Activated naive CD4-positive, alpha-beta T cell treated with anti-CD3 and anti-CD28 coated beads, Interleukin-2, amount 50 U/mL, for 16 hours (primary cell): ENCODE measurements at places on chromosomes 16 and 17.

- no peak for DNase-seq
Measured at GRCh38 chr16:55369151-55369550, 45.1 kb downstream of the IRX6 start.

DNA sequence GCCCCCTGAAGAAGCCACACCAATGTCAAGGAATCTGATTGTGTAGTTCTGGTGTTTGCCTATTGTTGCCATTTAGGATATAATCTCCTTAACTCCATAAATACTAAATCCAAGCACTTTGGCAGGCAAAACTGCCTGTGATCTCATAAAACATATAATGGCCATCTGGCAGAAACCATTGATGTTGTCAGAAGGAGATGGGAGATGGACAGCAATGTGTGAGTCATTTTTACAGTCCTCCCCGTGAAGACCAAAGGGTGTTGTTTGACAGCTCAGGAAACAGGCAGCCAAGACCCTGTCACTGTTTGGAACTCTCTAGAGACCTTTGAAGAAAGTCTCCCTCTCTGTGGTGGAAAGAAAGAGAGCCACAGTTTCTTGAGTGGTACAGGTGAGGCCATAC lies 454.1 kb downstream of the HS3ST3B1 start:
- no peak for DNase-seq

GRCh38 chr17:76713765-76714164 lies 3.0 kb upstream of the MXRA7 start:
- DNase-seq, result no peak

DNA sequence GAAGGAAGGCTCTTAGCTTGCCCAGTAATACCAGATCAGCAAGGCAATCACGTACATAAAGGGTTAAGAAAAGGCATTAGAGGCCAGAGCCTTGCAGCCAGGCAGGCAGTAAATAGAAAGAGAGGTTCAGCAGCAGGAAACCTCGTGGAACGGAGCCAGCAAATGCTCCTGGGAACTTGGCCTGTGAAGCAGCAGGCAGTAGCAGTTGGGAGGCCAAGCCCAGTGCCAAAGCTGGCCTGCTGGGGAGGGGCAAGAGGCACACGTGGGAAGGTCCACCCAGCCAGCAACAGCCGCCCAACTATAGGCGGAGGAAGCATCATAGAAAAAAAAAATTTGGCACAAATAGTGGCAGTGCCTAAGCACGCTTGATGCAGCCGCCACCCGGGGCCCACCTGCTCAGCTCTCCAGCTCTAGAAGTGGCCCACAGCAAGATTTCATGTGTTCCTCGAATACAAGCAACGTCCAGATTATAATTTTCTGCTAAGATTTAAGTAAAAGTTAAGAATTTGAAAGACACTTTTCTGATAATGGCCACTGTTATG lies 2339.5 kb downstream of the TP53TG3F start:
- DNase-seq, result no peak

- no peak for DNase-seq
Measured at GRCh38 chr16:23434380-23434779, 18.6 kb downstream of the COG7 start.

GRCh38 chr17:58278661-58279015 lies 2.1 kb downstream of the MPO start:
- no peak for DNase-seq

DNA sequence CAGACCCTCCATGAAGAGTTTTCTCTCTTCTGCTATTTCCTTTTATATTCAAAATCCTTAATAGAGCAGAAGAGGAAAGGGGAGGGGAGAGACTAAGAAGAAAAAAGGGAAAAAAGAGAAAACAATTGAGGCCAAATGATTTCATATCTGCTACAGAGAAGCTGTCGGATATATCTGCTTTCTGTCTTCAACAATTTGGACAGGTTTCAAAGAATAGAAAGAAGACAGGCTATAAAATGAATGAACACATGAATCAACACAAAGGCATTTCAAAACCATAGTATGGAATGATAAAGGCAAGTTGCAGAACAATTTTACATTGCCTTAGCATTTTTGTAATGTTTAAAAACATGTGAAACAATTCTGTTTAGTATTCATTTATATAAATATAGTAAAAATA lies 4.7 kb upstream of the CMTR2 start:
- no peak for DNase-seq

GRCh38 chr17:73646409-73647300 lies 2.4 kb upstream of the SDK2 start:
- no peak for DNase-seq

DNA sequence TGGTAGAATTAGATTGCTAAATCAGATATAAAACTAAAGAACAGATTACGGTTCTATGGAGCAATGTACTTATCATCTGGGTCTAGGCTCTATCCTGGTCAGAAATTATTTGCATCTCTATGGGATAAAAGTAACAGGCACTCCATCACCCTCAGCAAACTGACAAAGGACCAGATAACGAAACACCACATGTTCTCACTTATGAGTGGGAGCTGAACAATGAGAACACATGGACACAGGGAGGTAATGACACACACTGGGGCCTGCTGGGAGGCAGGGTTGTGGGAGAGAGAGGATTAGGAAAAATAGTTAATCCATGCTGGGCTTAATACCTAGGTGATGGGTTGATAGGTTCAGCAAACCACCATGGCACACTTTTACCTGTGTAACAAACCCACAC lies 61.9 kb downstream of the MPHOSPH6 start:
- no peak for DNase-seq

- DNase-seq, result no peak
Measured at GRCh38 chr17:18916816-18917500, 35.0 kb upstream of the SLC5A10 start.

DNA sequence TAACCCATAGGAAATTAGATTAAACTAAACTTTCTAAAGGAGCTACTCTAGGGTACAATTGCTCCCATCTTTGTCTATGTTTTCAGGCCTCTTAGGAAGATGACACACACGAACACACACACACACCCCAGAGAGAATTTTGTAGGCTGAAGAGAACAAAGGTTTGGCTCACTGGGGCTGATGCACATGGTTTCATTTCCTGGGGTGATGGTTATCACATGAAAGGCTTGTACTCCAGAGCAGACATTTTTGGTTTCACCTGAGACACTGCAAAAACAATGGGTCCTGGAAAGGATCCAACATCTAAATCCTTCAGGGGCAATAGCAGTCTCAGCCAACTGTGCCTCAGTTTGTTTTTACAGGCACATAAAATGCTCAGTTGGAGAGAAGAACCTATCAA lies 62.8 kb downstream of the GRB7 start:
- DNase-seq, result peak; percentile 59

GRCh38 chr17:42568341-42569111 lies 1.6 kb downstream of the MLX start:
- no peak for DNase-seq

- no peak for DNase-seq
Measured at GRCh38 chr16:67419931-67420330, 3.7 kb upstream of the ZDHHC1 start.

GRCh38 chr16:81910366-81910885 lies 100.8 kb downstream of the SDR42E1 start:
- no peak for DNase-seq

- peak; percentile 11 for DNase-seq
Measured at GRCh38 chr17:43578699-43579565, 32.8 kb upstream of the ETV4 start.

DNA sequence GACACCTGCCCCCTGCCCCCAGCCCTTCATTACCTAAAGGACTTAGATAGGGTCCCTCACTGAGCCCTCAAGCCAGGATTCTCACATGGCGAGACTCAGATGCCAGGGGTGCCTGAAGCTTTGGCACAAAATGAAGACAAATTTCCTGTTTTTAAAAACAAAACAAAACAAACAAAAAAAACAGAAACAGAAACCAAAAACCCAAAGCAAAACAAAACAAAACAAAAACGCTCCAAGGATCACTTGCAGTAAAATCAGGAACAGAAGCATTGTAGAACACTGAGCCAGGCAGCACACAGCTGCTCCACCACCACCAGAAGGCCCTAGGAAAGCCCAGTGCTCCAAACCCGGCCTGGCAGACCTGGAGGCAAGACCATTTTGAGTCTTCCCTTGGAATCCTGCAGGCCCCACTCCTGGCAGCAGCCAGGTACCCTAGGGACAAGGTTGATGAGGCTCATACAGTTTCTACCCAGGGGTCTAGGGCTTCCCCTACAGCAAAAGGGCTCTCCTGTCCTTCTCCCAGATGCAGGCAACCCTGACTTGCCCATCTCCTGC lies 20.8 kb downstream of the MYO18A start:
- no peak for DNase-seq

- DNase-seq, result no peak
Measured at GRCh38 chr16:57603115-57604024, 25.1 kb upstream of the ADGRG1 start.

GRCh38 chr17:43353393-43353792 lies 45.4 kb upstream of the ARL4D start:
- no peak for DNase-seq

DNA sequence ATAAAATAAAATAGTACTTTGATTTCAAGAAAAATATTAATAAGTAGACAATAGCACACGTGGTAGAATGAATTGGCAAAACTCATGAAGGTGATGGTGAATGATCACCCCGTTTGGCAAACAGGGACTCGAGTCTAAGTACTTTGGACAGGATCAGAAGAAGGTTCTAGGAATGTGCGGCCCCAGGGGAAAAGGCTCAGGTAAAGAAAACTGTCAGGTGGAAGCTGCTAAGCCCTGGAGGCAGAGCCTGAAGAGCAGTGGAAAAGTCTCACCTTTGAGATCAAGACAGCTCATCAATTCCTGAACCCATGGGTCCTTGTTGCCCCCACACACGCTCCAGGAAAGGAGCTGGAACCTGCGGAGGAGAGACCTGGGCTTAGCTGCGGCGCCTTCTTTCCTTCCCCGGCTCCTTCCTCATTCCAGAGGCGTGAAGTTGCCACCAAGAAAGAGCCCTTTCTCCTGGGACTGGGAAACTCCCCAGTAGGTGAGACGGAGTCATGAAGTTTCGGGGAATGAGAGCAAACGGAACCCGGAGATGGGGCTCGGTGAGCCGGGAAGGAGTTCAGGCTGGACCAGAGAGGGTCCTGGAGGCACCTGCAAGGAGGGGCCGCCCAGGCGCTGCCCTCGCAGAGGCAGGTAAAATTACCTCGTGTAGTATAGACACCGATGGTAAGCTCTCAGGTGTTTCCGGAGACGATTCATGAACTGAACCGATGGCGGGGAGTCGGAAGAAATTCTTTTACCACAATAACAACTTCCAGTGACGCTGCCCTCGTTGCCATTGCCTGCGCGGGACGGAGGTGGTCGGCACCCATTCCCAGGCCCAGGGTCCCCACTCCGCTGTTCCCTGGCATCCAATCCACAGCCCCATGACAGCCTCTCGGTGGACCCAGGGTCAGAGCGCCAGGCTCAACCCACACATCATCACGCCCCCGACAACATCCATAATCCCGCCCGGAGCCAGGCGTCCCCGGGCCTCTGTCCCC lies 1.2 kb upstream of the ZMYND15 start:
- DNase-seq, result no peak

DNA sequence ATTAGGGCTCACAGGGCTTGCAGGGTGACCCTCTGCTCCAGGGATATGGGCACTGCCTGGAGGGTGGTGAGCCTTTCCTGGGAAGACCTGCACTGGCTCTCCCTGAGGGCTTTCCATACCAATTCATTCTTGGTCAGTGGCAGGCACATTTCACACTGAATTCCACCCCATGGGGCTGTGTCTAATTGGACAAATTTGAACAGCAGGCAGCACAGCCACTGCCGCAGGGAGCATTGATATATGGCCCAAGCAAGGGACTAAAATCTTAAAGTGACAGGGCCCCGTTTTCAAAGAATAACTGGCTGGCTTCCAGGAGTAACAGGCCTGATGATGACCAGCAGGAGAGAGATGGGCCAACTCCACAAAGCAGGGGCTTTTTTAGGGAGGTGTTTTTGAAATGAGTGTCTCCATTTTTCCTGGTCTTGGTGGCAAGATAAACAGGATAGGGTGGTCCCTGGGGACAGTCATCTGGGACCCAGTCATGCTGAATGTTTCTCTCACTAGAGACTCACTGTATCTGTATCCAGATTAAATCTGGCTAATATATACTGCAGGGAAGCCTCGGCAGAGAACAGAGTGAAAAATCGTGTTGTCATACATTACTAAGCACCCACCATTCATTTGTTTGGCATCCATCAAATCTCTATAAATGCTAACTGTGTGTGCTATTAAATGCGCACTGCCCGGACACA lies 74.1 kb upstream of the TBX2 start:
- no peak for DNase-seq

DNA sequence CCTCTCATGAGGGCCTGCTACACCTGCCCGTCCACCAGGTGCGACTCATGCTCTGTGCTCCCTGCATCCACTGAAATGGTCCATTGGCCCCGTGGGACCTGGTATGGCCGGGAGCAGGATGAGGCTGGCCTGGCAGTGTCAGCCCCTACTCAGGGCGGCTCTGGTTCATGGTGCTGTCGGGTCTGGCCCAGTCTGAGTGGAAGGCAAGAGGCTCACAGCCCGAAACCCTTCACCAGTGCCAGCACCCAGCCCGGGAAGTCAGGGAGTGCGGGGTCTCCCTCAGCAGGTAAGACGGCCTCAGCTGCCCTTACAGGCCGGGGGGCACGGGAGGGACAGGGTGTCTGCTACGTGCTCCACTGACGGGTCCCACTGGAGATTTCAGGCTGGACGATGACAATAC lies 40.5 kb upstream of the RASD1 start:
- DNase-seq, result no peak

GRCh38 chr16:66474750-66475199 lies 47.7 kb downstream of the BEAN1 start:
- peak; percentile 55 for DNase-seq

DNA sequence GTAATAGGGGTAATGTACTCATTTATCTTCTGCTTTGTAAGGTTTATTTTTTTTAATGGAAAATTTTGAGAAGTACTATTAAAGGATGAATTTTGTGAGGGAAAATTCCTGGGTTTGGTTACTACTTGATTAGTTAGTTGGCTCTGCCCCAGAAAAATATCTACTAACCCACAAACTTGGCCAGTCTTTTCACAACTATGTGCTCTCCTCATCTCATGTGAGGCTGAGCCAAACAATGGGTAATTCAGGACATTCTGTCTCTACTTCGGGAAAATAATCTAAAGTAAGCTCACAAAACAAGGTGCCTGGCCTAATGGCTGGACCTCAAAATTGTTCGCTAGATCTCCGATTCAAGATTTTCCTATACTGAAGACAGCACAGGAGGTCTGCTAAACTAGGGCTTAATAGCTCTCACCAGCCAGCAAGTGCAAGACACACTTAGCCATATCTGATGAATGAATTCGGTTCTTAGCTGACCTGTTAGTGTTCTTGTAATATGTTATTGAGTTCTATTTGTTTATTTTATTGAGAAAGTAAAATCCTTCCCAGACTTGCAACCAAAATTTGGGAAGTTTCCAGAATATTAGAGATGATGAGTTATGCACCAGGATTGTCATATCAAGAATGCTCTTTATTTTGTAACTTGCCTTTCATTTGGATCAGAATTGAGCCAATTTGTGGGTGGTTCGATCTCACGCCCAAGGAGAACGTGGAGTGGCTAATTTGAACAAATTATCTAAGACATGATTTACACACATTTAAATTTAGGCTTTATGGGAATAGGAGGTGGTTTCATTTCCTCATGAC lies 5.7 kb downstream of the KCNJ16 start:
- no peak for DNase-seq
